Vagina (tissue), 2 donors: ENCODE measurements at places on chromosomes 13 and 19.

GRCh38 chr13:73960474-73960873 is 173.7 kb downstream of the KLF12 start:
- no peak for DNase-seq

DNA sequence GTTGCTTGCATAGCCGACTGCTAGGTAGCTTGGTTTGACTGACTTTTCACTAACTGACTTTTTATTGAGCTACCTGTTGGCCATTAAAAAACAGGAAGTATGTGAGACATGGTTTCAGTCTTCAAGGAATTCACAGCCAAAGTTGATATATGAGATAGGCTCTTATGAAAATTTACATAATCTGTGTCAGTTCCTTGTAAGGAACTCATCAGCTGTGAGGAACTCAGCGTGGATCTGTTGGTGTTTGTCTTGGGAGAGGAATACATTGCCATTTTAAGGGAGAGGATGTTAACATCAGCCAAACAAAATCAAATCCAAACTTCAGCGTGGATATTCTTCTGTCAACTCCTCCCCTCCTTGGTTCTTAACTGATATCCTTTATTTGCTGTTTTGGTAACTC is 2.0 kb downstream of the RNF113B start:
- DNase-seq, result no peak

DNA sequence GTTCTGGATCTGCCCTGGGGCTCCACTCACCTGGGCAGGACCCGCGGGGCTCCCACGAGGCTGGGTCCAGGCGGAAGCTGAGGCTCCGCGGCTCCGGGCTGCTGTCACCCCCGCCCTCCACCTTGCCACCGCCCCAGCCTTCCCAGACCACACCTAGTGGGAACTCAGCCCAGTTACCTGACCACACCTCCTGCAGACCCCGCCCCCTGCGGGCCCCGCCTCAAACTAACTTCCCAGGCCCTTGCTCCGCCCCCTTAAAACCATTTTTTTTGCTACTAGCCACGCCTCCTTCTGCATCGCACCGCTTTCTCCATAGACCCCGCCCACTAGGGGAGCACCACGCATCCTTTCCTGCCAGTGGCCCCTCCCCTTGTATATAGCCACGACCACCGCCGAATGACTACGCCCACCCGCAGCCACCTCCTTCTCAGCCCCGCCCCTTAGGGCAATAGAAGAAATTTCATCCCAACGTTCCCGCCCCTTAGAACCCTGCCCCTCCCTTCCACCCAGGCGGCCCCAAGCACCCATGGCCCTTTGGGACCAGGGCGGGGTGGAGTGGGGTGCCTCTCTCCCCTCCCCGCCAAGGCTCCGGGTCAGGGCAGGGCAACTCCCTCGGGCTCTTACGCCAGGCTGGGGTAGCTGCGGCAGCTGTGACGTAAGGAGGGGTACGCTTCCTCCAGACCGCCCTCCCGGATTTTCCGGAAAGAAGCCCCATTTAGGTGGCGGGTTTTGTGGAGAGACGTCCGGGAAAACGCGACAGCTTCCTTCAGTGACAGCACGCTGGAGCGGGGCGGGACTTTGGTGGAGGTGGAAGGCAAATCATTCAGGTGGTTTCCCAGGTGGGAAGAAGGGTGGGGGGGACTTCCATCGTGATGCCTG is at the start of gene SH2D3A:
SH2D3A (minus strand) TSS at position 79 of the 879 bp plus-strand sequence. CDS start 3,687 bp downstream, outside the sequence.
- no peak for DNase-seq

GRCh38 chr19:49843265-49843664 is 7.7 kb upstream of the PTOV1 start:
- no peak for DNase-seq

DNA sequence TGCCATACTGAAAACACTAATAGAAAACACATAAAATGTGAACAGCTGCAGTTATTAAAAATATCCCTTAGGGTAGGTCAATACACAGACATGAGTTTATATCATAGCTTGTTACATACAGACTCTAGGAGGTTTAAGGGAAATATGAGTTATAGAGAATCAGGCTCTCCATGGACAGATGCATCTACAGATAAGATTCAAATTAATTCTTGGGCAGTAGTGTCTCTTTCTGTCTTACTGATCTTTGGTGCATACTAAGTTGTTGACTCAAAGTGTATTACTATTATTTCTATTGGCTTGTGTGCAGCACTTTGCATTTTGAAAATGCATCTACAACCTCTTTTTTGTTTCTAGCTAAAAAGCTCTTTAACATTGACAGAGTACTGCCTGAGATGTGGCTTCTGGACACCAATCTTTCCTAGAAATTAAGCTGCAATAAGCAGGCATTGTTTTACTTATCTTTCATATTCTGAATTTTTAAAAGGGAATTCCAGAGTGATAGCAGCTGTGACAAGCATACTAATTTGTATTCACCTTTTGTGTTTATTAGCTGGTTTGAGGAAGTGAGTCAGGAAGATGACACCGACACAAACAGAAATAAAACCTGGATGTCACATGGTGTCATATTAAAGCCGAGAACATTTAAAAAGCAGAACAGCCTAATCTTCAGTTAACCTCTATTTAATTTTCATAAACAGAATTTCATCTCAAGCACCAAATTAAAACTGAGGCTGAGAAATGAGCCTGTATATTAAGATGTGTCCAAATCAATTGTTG is 399.0 kb downstream of the PCDH9 start:
- no peak for DNase-seq

DNA sequence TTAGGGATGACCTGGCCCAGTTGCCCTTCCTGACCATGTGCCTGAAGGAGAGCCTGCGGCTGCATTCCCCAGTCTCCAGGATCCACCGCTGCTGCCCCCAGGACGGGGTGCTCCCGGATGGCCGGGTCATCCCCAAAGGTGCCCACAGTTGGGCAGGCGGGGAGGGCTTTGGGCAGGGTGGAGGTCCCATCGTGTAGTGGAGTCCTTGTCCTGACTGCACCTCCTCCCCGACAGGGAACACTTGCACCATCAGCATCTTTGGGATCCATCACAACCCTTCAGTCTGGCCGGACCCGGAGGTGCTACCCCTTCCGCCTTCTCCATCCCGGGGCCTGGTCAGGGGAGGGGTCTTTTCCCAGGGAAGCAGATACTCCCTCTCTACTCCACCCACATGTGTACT is 31.7 kb upstream of the CYP4F8 start:
- DNase-seq, result no peak

DNA sequence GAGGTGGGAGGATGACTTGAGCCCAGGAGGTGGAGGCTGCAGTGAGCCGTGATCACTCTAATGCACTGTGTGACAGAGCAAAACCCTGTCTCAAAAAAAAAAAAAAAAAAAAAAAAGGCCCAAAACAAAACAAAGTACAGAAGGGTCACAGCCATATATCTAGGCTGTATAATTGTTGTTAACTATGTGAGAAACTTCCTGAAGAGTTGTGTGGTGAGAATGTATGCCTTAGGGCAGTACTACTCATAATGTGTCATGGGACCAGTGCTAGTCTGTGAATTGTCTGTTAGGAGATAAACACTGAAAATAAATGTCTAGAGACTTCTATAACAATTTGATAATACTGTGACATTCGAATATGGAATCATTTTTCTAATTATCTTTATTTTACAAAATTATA is 43.1 kb downstream of the PAN3 start:
- no peak for DNase-seq

DNA sequence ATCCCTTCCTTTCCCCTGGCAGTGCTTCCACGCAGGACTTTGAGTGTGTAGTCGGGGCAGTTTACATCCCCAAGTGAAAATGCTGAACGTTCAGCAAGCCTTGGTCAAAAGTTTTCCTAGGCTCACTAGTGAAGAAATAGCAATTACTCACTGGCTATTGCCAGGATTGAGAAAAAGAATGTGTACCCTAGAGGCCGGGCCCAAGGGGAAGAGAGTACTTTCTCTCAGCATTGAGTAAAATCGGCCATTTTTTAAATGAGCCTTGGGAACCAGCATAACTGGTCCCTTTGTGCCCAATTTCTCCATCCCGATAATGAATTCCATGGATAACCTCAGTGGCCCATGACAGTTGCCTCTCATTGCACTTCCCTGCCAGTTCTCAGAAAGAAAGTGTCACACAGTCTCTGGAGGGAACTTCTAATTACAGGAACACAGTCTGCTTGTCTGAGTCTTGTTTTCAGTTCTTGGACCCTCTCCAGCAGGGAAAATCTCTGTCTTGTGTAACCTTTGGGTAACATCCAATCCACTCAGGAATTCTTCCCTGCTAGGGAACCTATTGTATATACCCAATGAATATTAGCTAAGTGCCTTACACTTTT is 7.3 kb upstream of the OR7D2 start:
- DNase-seq, result no peak

GRCh38 chr19:41977916-41978315 is 16.1 kb downstream of the ATP1A3 start:
- no peak for DNase-seq

- DNase-seq, result no peak
These were observed 7.4 kb downstream of the FCGBP start for GRCh38 chr19:39927076-39927475.

- DNase-seq, result no peak
These were observed 20.7 kb downstream of the SAMD4B start for GRCh38 chr19:39362682-39363657.

DNA sequence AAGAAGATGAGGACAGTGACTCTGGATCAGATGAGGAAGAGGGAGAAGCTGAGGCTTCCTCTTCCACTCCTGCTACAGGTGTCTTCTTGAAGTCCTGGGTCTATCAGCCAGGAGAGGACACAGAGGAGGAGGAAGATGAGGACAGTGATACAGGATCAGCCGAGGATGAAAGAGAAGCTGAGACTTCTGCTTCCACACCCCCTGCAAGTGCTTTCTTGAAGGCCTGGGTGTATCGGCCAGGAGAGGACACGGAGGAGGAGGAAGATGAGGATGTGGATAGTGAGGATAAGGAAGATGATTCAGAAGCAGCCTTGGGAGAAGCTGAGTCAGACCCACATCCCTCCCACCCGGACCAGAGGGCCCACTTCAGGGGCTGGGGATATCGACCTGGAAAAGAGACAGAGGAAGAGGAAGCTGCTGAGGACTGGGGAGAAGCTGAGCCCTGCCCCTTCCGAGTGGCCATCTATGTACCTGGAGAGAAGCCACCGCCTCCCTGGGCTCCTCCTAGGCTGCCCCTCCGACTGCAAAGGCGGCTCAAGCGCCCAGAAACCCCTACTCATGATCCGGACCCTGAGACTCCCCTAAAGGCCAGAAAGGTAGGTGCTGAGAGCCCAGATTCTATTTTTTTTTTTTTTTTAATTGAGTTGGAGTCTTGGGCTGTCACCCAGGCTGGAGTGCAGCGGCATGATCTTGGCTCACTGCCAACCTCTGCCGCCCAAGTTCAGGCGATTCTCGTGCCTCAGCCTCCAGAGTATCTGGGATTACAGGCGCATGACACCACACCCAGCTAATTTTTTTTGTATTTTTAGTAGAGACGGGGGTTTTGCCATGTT is 2.3 kb downstream of the PPP1R15A start:
- DNase-seq, result no peak

DNA sequence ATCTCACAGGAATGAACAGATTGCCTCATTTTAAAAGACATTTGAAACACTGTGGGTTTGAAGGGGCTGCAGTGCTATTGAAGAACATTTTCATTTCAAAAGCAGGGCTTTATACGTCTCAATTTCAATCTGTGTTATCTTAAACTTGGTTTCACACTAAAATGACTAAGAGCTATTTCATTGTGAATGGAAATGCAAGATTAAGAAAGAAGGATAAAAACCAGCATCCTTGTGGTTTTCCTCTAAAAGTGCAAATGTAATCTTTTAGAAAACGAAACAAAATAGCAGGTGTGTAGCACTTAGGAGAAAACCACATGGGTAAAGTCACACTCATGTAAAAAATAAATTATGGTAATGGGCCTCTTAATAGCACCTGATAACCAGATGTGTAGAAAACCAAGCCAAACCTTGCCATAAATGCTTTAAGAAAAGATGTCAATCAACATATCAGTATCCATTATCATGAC is 397.7 kb downstream of the GPC6 start:
- no peak for DNase-seq

GRCh38 chr13:46179969-46180763 is 1.8 kb downstream of the LCP1 start:
- no peak for DNase-seq

DNA sequence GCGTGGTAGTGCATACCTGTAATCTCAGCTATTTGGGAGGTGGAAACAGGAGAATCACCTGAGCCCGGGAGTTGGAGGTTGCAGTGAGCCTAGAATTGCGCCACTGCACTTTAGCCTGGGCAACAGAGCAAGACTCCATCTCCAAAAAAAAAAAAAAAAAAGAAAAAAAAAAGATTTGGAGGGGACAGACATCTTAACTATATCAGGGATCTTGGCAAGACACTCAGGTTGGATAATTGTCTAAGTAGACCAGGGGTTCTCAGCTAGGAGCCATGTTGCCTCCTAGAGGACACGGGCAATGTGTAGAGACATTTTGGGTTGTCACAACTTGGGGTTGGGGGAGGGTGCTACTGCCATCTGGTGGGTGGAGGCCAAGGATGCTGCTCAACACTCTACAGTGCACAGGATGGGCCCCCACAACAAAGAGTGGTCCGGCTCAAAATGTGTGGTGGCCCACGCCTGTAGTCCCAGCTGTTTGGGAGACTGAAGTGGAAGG is 1.9 kb upstream of the ZNF580 start:
- DNase-seq, result no peak

DNA sequence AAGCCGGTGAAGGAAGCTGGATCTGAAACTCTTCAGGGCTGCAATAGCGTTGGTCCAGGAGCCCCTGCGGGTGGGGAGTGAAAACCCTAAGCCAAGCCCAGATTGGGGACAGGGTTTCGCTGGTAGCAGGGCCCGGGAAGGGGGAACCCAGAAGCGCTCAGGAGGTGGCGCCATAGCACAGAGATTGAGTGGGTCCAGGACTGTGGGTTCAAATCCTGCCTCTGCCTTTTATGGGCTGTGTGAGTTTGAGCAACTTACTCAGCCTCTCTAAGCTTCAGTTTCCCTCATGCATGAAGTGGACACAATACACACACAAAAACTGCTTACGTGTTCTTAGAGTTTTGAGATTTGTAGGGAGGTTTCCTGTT is 8.3 kb upstream of the SYCN start:
- no peak for DNase-seq

- DNase-seq, result no peak
These were observed 27.2 kb downstream of the GPR18 start for GRCh38 chr13:99230991-99231390.

DNA sequence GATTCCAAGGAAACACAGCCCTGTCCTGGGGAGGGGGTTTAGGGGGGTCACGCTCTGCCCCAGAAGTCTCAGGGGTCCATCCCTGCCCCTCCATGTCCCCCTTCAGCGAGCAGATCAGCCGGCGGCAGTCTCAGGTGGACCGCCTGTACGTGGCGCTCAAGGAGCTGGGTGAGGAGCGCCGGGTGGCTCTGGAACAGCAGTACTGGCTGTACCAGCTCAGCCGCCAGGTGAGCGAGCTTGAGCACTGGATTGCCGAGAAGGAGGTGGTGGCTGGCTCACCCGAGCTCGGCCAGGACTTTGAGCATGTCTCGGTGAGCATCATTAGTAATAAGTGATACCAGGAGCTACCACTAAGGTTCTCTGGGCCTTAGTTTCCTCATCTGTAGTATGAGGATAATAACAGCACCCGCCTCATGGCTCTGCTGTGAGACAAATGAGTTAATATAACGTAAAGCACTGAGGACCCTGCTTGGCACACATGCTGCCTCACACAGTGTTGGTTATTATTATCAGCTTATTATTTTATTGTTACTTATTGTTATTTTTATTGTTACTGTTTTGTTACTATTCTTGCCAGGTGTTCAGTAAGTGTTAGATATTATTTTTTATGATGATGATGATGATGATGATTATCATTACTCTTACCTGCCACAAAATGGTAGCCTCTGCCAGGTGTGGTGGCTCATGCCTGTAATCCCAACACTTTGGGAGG is 20.5 kb upstream of the SHKBP1 start:
- no peak for DNase-seq

GRCh38 chr19:19597809-19598306 is 20.6 kb downstream of the PBX4 start:
- no peak for DNase-seq
